Calu3 (cell line): ENCODE measurements at places on chromosomes 3 and 15. TPM values are rescaled to one million over a fixed set of nuclear protein-coding genes. Genes with fewer than 3 reads are reported as not detected.

The PEX5L gene
- total RNA-seq = 0.24 TPM in 1 of 2 replicates, not detected in the other

The SCN11A gene
- total RNA-seq = 0.09 TPM in 1 of 2 replicates, not detected in the other

The ERICH6 gene
- 0.29 TPM in 1 of 2 replicates, not detected in the other for total RNA-seq

The GOLGA6L9 gene
- total RNA-seq = 5.8 and 6.9 TPM in 2 replicates

The TM4SF18 gene
- total RNA-seq = 0.21 TPM in 1 of 2 replicates, not detected in the other

The P2RY14 gene
- not detected in 2 replicates for total RNA-seq

The TRIM42 gene
- total RNA-seq = not detected in 2 replicates

The CLDN1 gene
- 204 and 253 TPM in 2 replicates for total RNA-seq

The ALPK3 gene
- 4.6 TPM in 2 replicates for total RNA-seq

The KCNMB2 gene
- total RNA-seq = not detected in 2 replicates

The CMC1 gene
- 24.3 and 32.0 TPM in 2 replicates for total RNA-seq

The CTXN2 gene
- total RNA-seq = not detected in 2 replicates

The SLC22A14 gene
- total RNA-seq = 1.8 and 2.1 TPM in 2 replicates

The NOP10 gene
- 46.0 and 48.1 TPM in 2 replicates for total RNA-seq

The CFAP100 gene
- not detected in 2 replicates for total RNA-seq

The CIB2 gene
- 15.1 and 15.7 TPM in 2 replicates for total RNA-seq

The FEZF2 gene
- not detected in 2 replicates for total RNA-seq

The SNX1 gene
- total RNA-seq = 108 and 119 TPM in 2 replicates

The FYCO1 gene
- total RNA-seq = 24.5 and 26.7 TPM in 2 replicates

The PDCD10 gene
- total RNA-seq = 117 and 120 TPM in 2 replicates

The STRIT1 gene
- total RNA-seq = not detected in 2 replicates

The MESP2 gene
- total RNA-seq = not detected in 2 replicates

The C3orf49 gene
- not detected in 2 replicates for total RNA-seq

The APOD gene
- total RNA-seq = 0.34 TPM in 1 of 2 replicates, not detected in the other

The RASGRP1 gene
- total RNA-seq = 9.0 and 15.1 TPM in 2 replicates

The AQP9 gene
- not detected in 2 replicates for total RNA-seq

The ARL6IP5 gene
- 65.5 and 76.9 TPM in 2 replicates for total RNA-seq

The TMEM212 gene
- total RNA-seq = not detected in 2 replicates

The SIN3A gene
- 91.4 and 97.6 TPM in 2 replicates for total RNA-seq

The SLC12A8 gene
- 15.5 and 16.8 TPM in 2 replicates for total RNA-seq
